ENCODE measurements at places on chromosomes 1 and 21.

- no peak for DNase-seq
Observed at GRCh38 chr1:191432817-191433216, 725.4 kb upstream of the RGS18 start.

DNA sequence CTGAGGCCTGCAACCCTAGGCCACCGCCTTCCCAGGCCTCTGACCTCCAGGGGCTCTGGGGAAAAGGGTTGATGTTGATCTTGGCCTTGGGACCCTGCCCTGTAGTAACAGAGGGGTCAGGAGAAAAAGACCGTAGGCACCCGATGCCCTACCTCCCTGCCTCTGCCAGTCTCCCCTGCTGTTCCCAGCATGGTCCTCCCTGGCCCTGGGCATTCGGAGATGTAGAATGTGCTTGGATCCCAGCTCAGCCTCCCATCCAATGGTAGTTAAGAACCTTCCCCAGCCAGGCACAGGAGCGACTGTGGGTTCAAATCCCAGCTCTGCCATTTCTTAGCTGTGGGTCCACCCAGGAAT lies 72.0 kb upstream of the TARDBP start:
- DNase-seq, result no peak

DNA sequence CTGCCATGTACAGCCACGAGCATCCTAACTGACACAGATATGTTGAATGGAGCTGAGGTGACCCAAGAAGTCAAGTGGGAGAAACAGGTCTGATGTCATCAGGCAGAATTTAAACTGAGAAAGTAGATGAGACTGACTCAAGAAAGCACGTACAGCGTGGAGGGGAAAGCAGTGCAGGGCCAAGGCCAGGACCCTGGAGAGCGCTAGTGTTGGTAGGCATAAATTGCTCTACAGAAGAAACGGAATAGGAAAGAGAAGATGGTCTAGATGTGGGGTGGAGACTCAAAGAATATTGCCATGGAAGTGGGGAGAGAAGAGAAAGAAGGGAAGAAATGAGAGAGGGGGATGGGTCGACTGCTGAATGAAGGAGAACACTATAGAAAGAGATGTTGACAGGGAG lies 45.3 kb upstream of the GJB5 start:
- DNase-seq, result no peak

- DNase-seq, result no peak
Observed at GRCh38 chr21:33544451-33545195, 1.8 kb downstream of the SON start.

GRCh38 chr21:36643374-36644250 lies 55.3 kb upstream of the SIM2 start:
- DNase-seq, result no peak

- no peak for DNase-seq
Observed at GRCh38 chr1:36172983-36173382, 17.0 kb downstream of the MAP7D1 start.

GRCh38 chr1:204494281-204495077 lies at the start of gene PIK3C2B:
Gene PIK3C2B (minus strand): TSS chr1:204494805. CDS start chr1:204469802, 25,003 bp downstream.
- peak; percentile 91 for DNase-seq

- DNase-seq, result no peak
Observed at GRCh38 chr1:75426688-75427087, 184.2 kb downstream of the SLC44A5 start.

- DNase-seq, result no peak
Observed at GRCh38 chr1:212450331-212450881, 17.7 kb downstream of the NENF start.

GRCh38 chr1:218459878-218460711 lies 115.0 kb downstream of the TGFB2 start:
- peak; percentile 48 for DNase-seq

DNA sequence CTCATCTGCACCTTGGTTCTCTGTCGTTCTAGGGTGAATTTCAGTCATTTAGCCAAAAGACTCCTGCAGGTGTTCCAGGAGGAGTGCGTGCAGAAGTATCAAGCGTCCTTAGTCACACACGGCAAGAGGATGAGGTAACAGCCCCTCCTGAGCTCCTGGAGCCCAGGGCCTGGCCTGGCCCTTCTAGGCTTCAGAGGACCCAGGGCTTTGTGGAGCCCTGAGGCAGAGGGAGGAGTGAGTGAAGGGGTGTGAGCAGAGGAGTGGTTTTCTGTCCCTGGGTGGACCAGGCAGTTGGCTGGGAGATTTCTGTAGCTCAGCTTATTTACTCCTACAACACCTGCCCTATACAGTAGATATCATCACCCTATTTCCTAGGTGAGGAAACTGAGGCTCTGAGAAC lies 15.7 kb upstream of the RASSF5 start:
- no peak for DNase-seq

GRCh38 chr1:29682919-29683295 lies 446.6 kb downstream of the PTPRU start:
- DNase-seq, result no peak

- no peak for DNase-seq
Observed at GRCh38 chr1:246680190-246680589, 44.0 kb upstream of the SCCPDH start.

- peak; percentile 86 for DNase-seq
Observed at GRCh38 chr1:77513839-77514763, 168.4 kb downstream of the ZZZ3 start.

DNA sequence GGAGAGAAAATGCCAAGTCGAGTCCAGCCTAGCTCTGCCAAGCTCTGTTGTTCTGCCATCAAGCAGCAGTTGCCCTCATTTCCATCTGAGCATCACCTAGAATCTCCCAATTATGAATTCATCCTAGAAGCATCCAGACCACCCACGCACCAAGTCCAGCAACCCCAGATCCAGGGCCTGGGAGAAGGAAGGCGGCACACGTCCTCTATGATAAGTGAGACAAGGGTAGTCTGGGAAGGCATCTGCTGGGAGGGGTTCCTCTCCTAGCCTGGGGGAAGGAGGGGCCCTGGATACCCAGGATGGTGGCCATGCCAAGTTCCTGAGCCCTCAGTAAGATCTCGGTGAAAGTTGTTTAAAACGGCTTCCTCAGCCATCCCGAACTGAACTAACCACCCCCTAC lies 70.7 kb downstream of the VWA5B1 start:
- no peak for DNase-seq

- no peak for DNase-seq
Observed at GRCh38 chr1:92711473-92712165, 73.3 kb downstream of the EVI5 start.

DNA sequence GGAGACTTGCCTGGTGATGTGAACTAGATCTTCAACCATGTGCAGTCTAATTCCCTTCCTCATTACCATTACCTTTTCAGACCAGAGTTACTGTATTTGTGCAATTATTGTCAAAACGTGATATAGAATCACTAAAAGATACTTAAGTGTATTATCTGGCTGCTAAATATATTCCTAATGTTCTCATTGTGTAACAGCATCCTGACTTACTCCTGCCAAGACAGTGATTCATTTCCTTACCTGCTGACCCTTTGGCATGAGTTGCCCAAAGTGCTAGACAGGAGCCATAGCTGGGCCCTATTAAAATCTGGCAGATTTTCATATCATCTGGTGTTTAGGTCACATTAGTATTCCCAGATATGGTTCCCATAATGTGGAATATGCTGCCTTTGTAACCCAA lies 598.3 kb upstream of the CAMK1G start:
- DNase-seq, result no peak

- DNase-seq, result no peak
Observed at GRCh38 chr1:227325156-227325555, 6.9 kb upstream of the CDC42BPA start.

DNA sequence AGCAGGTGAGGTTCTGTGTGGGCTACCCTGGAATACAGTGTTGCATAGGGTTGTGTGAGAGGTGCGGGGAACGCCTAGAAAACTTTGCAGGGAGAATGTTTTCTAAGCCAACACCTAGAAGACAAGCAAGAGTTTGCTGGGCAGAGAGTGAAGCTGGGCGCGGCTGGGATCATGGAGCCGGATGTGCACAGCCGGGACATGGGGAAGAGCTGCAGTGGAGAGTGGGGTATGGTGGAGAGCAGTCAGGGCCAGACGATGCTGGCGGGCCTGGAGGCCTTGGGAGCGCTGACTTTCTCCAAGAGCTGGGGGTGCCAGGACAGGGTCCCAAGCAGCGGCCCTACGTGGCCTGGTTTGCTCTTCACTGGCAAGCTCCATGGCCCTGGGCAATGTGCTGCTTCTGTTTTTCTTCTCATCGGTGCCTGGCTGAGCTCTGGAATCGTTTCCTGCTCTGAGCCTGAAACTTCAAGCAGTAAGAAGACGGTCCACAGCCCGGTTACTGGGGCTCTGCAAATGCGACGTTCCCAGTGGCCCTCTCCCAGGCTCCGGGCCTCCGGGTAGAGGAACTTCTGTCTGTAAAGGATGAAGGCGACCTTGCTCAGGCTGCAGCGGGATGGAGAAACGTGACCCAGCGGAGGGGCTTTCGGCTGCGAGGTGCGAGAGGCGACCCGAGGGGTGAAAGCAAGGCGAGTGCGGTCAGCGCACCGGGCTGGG lies 51.9 kb upstream of the CD34 start:
- peak; percentile 49 for DNase-seq

- DNase-seq, result no peak
Observed at GRCh38 chr21:33395891-33396331, 7.3 kb upstream of the IFNGR2 start.

DNA sequence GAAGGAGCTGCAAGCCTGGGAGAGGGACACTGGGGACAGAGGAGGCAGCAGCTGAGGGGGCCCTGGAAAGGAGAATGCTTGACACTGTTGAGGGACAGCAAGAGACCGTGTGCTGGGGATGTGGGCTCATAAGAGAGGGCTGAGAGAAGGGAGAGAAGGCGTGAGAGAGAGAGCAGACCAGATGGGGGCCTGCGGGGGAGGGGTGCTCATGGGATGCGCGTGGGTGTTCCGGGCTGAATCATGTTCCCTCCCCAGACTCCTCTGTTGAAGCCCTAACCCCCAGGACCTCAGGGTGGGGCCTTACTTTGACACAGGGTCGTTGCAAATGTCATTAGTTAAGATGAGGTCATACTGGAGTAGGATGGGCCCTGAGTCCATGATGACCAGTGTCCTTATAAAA lies 40.8 kb downstream of the NTPCR start:
- no peak for DNase-seq

GRCh38 chr1:165575468-165576099 lies 31.8 kb downstream of the LRRC52 start:
- no peak for DNase-seq

- no peak for DNase-seq
Observed at GRCh38 chr1:212401042-212401441, 13.6 kb downstream of the PACC1 start.

DNA sequence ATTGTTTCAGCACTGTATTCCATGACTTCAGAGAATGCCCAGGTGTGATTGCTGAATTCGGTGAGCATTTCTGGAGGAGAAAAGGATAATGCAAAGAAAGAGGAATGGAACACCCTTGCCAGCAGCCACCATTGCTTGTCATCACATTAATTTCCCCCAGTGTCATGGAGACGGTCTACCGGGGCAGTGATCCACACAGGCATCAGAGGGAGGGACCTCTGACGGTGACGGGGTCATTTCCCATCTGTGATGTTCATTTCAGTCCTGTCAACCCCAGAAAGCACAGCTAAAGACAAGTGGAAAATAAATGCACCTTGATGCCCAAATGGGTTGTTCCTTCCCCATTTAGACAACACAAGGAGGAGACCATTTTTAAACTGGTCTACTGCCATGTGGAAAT lies 376.4 kb downstream of the PCP4 start:
- DNase-seq, result no peak

DNA sequence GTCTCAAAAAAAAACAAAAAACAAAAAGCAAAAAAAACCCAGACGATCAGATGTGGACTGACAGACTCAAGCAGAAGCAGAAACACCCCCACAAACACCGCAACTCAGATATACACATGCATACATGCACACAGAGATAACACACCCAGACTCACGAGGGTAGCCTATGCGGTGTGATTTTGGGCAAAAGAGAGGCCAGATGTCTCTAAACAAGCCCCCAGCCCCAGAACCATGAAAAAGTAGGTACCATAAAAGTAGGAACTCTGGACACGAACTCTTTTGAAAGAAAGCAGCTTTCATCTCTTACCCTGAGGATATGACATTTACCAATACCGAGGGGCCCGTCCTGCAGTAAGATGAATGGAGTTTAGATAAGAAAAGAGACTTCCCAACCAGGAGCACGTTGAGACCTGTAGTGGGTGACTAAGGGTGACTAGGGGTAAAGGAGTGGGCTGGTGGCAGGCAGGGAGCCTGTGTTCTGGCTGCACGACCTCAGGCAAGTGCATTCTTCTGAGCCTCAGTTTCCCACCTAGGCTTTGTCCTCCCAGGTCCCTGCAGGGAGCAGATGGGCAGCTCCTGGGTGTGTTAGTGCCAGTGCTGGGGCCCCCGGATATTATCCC lies 1.5 kb upstream of the TINAGL1 start:
- no peak for DNase-seq

- DNase-seq, result no peak
Observed at GRCh38 chr1:205477121-205477758, 21.4 kb upstream of the BLACAT1 start.

- no peak for DNase-seq
Observed at GRCh38 chr1:166925810-166926478, 49.4 kb downstream of the ILDR2 start.

DNA sequence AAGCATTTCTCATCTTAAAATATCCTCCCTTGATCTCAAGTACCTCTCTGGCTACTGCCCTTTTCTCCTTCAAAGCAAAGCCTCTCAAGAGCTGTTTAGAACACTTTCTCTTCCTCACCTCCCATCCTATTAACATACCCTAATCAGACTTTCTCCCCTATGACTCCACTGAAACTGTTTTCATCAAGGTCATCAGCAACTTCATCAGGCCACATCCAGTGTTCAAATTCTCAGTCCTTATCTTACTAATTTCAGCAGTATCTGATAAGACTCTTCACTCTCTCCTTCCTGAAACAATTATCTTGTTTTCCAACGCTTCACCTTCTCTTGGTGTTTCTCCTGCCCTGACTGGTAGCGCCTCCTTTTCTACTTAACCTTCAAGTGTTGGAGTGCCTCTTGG lies 1.5 kb upstream of the RAP1A start:
- DNase-seq, result no peak

DNA sequence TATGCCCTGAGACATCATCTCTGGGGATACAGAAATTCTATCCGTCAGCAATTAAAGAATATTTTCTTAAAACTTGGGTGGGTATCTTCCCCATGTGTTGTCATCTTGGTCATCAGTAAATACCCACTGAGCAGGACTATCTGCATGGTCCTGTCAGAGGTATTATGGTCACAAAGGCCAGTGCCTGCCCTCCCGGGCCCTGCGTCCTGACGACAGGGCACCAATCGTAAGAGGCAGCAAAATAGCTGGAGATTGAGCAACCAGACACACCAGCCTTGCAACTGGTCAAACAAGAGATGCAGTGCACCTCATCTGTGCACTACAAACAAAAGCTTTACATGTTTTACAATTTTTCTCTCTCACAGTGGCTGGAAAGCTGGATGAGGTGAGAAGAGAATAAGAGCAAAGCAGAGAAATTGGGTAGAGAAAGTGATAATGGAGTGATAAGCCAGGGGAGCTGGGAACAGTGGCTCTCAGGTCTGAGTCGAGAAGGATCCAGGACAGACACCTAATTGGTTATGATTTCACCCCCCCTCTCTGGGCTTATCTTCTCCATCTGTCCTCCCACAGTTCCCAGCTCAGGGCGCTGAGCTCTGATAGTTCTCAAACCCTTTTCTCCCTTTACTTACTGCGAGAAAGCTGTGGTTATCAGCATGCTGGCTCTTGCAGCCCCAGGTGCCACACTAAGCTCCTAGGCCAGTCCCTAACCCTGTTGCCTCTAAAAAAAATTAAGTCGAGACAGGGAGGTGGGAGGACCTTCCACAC lies 8.8 kb upstream of the SRP9 start:
- no peak for DNase-seq

GRCh38 chr1:4018466-4019146 lies 118.5 kb upstream of the C1orf174 start:
- no peak for DNase-seq

All from hippocampal formation (tissue), 2 donors.